ENCODE measurements at places on chromosomes 5 and 9.

DNA sequence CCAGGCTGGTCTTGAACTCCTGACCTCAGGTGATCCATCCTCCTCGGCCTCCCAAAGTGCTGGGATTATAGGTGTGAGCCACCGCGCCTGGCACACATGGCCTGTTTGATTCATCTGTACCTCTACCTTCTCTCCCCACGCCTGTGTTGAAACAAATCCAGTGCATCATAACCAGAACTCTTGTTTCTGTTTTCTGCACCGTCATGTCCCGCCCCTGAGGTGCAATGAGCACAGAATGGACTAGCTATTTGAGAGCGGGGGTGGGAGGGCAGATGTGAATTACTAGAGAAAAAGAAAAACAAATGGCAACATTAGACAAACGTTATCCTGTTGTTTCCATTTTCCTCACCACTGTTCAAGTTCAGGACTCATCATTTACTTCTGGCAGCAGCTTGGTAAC, 10.7 kb upstream of the FAM193B start:
- DNase-seq: no peak

GRCh38 chr5:67992923-67993322, 222.6 kb upstream of the PIK3R1 start:
- DNase-seq: no peak

- DNase-seq: no peak
Measured at GRCh38 chr5:174698156-174698555, 26.2 kb upstream of the MSX2 start.

DNA sequence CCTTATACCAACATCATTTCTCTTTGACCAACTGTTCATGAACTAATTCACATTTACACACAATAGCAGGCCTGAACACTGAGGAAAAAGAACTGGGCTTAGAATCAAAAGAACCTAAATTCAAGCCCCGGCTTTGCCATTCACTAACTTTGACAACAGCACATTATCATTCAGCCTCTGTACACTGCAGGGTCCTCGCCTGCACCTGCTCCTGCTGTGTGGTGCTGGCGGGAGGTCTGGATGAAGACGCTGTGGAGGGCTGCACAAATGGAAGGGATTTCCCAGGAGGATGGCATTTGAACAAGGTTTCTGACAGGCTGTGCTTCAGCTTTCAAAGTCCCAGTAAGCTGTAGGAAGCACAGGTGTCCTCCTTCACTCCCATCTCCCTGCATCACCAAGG, 151.2 kb downstream of the ZDHHC21 start:
- no peak for DNase-seq

DNA sequence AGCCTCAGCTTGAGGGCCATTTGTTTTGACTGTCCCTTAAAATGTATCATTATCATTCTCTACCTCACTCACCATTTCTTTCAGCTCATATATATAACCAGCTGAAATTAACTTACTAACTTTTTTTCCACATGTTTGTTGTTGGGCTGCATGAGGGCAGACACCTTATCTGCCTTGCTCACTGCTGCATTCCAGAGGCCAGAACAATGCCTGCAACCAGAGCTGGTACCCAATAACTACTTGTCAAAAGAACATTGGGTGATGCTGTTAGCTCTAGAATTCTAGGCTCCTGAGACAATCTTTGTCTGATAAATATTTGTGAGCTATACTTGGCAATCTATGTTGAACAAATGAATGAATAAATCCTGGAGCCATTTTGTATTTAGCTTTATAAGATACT, 68.3 kb downstream of the HTR4 start:
- DNase-seq: no peak

DNA sequence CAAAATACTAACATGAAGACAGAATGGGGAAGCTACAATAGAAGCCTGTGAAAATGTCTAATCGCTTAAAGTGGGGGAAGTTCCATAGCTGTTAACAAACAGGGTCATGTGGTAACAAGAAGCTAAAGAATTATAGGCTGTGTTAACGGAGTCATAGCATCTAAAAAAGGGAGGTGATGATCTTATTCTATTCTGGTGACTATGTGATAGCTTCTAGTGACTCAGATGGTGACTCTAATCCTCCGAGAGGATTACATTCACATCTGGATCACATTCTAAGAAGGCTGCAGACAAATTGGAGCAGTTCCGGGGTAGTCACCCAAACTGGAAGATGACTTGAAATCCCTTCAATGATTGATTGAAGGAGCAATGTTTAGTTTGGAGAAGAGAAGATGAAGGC, 142.1 kb downstream of the LIFR start:
- no peak for DNase-seq

DNA sequence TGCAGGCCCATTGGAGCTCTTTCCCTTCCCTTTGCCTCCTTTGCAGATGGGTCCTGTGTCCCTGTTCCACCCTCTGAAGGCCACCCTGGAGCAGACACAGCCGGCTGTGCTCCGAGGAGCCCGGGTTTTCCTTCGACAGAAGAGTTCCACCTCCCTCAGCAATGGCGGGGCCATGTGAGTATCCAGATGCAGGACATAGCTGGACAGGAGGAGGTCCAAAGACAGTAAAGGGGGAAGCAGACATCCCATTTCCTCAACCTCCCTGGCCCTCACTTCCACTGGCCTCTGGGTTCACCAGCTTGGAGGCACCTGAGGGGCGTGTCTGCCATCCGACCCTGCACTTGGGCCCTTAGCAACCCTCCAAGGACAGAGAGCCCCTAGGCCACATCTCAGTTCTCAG, 237.9 kb downstream of the CACNA1B start:
- DNase-seq: no peak

DNA sequence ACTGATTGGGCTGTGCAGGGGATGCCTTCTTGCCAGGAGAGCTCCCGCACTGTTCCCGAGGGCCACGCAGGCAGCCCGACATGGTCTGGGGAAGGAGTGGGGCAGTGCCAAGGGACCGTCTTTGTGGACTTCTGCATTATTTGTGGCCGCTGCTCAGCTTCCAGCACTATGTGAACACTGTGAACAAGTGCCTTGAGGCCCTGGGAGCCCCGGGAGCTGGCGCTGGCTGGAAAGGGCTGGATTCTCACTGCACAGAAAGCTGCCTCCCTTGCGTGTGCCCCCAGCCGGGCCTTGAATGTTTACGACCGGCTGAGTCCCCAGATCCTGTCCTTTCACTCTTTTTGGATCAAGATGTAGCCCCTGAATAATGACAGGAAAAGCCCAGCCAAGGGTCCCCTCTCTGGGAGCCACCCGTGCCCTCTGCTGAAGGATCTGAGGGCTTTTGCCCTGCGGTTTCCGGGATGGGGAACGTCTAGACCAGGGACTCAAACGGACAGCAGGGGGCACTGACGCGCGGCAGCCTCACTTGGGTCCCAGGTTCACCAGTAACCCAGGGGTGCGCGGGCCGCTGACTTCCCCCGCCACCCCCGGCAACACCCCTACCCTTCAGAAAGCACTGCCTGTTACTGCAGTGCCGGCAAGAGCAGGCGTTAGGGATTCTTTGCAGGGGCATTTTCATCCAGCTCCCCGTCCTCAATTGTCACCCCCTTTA, 98.9 kb upstream of the FCN2 start:
- no peak for DNase-seq

DNA sequence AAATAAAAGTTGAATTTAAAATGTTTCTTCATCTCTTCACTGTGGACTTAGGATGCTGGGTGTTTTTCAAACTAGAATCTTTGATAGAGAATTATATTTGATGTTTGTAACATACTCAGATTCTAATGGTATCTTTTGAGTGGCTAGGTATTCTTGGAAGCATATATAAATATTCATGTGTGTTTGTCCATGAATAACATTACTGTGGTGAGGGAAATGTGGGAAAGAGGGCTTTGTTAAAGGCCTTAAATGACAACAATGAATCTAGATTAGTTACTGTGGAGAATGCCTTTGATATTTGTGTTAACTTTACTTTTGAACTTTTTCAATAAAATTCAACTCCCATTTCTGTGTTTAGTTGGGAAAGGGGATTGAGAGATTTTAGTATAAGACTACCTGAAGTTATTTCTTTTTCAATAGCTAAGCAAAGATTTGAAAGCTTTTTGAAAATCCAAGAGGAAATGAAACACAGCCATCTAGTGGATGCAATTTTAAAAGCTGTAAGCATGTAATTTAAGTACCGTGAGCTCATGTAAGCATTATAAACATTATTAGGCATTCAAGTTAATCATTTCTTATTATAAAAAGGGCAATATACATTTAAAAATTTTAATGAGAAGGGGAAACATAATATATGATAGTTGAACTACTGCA, 69.6 kb downstream of the CCDC171 start:
- DNase-seq: no peak

- DNase-seq: no peak
Measured at GRCh38 chr5:138544181-138545134, 1.4 kb upstream of the ETF1 start.

DNA sequence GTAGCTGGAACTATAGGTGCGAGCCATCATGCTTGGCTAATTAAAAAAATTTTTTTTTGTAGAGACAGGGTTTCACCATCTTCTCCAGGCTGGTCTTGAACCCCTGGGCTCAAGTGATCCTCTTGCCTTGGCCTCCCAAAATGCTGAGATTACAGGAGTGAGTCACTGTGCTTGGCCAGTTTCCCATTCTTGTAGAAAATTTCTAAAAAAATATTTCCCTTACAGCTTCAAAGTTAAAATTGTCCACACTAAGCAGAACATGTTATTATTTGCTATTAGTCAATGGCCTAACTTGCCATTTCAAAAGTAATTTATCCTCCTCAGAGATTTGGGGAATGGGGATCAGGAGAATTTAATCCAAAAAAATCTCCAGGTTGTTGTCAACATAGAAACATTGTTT, 40.1 kb downstream of the SLC38A9 start:
- no peak for DNase-seq

DNA sequence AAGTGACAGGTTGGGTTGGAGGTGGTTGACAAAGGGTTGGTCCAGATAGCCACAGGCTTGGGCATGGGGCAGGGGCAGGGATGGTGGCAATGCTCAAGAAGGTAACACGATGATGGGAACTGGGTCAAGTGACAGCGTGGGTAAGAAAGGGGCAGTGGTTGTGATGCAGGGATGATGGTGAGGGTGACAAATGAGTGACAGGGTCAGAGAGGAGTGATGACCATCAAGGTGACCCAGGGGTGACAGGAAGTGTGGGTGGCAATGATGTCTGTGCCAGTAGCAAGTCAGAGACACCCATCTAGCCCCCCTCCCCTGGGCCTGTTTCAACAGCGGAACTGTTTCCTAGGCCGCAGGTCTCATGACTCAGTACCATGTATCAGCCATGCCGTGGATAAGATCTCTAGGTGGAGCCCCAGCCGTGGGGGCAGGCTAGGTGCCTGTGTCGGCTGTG, 20.5 kb downstream of the AQP3 start:
- no peak for DNase-seq
